Fibroblast of pulmonary artery (primary cell): ENCODE measurements at places on chromosomes 16 and 17.

- DNase-seq = no peak
Observed at GRCh38 chr17:68829211-68829610, 126.0 kb downstream of the ABCA8 start.

- no peak for DNase-seq
Observed at GRCh38 chr16:17939723-17940122, 396.8 kb downstream of the NPIPA8 start.

DNA sequence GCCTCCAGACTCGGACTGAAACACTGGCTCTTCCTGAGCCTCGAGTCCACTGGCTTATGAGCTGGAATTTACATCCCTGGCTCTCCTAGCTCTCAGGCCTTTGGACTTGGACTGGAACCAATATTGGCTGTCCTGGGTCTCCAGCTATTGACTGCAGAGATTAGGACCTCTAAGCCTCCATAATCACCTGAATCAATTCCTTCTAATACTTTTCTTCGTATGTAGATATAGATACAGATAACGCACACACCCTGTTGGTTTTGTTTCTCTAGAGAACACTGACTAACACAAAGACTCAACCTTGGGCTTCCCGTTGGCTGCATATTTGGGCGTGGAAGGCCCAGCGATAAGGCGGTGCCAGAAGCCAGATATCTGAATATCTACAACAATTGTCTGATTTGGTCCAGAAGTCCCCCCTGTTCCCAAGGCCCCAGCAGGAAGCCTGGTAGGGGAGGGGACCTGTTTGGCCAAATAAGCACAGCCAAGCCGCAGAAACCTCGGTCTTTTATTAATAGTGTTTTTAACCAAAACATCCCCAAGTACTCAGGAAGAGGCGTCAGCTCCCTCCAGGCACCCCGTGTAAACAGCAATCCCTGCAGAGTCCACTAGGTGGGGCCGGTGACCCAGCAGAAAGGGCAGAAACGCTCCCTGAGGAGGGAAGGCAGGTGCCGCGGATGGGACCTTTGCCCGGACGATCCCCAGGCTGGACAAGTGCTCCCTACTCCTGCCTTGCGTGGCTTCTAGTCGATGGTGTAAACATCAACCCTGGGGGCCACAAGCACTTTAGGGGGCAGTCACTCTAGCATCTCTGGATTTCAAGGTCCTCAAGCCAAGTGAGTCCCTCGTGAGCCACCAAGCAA, 57.0 kb downstream of the ABR start:
- peak; percentile 76 for DNase-seq

DNA sequence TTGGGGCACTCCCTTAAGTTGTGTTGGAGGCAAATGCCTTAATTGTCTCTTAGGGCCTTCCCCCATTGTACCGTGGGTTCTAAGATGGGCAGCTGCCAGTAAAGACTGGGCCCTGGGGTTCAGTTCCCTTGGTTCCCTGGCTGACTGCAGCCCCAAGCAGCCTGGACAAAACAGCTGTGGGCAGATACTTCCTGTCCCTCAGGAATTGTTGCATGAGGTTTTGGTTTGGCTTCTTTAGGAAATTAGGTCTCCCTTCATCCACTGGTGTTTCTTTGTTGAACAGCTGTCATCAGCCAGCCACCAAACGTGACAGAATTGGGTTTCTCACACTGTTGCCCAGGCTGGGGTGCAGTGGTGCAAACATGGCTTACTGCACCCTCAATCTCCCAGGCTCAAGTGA, 42.0 kb upstream of the ETV4 start:
- DNase-seq = no peak

DNA sequence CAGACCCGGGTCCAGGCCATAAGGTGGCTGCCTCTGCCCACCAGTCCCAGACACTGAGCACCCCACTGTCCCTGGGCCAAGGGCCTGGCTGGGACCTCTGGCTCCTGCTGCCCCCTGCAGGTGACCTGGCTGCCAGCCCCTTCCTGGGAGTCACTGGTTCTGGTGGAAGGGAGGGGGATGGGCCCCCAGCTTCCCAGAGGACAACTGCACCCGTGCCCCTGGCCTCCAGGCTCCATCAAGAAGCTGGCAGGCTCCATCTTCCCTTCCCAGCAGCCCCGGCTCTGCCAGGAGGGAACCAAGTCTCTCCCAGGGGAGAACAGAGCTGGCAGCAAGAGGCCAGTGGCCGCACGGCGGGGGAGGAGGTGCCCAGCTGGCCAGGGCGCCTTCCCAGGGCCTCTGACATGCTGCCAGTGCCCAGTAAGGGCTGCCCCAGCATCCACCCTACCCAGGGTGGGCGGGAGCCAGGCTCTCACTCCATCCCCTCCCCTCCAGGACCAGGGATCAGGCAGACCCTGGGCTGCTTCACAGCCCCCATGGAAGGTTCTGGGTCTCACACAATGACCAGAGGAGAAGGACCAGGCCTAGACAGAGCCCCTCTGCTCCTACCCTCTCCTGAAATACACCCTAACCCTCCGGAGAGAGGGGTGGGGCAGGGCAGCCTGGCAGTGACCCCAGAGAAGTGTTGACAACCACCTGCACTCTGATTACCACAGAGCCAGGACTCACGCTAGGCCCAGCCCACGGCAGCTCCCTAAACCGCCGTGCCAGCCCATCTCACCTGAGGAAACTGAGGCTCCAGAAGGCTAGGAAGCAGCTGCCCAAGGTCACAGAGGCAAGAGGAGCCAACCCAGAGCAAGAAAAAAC, 3.6 kb downstream of the CLUH start:
- no peak for DNase-seq

GRCh38 chr17:17055286-17056155, 13.3 kb downstream of the MPRIP start:
- DNase-seq = no peak
